Foreskin keratinocyte (primary cell): ENCODE measurements at places on chromosomes 1 and 21. TPM values are rescaled to one million over a fixed set of nuclear protein-coding genes. Genes with fewer than 3 reads are reported as not detected.

DNA sequence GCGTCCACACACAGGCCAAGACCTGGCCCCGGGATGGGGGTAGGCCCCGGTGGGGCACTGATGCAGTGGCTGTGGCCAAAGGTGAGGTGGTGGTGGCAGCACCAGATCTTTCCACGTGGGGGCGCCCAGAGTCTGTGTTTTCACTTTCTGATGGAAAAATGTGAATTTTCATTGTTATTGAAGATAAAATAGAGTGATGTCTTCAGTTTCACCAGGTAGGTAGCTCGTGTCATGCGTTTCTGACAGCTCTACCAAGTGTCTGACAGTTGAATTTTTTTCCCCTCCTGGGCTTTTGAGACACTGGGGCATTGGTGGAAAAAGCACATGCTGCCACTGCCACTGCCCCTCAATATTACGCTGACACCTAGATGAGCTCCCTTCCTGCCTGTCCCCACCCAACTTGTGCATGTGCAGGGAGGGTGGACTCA is 40.0 kb upstream of the MAGOH start:
- no peak for DNase-seq

GRCh38 chr1:43309405-43310025 is 8.7 kb downstream of the TIE1 start:
- DNase-seq: no peak

GRCh38 chr1:100077531-100077930 is 55.2 kb downstream of the SASS6 start:
- no peak for DNase-seq

Gene FAM20B
- 7.7 and 9.1 TPM in 2 replicates for polyA plus RNA-seq

Gene PRKAA2
- 0.02 and 0.03 TPM in 2 replicates for polyA plus RNA-seq

DNA sequence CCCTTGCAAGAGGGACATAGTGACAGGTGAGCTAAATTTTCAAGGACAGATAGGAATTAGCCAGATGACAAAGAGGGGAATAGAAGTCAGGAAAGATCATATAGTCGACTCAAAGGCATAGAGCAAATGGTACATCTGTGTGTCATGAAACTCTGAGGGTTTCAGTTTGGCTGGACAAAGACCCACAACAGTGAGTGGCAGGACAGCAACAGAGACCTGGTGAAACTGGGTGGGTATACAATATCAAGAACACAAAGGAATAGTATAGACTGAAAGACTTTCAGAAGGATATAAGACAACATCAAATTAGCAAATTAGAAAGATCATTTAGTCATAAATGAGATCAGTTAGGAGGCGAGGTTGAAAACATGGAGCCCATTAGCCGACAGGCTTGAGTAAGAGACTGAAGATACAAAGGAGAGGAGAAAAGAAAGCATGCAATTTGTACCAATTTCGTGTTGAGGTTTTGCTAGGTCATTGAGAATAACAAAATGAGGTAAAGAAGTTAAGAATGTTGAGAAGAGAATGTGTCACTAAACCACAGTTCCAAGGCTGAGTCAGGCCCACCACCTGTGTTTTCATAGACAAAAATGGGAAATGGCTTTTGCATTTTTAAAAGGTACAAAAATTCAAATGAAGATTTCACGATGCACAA is 213.8 kb downstream of the HHIPL2 start:
- DNase-seq: peak; percentile 21

GRCh38 chr1:193433599-193433998 is 247.2 kb upstream of the B3GALT2 start:
- DNase-seq: no peak
